Epithelial cell of proximal tubule (primary cell): ENCODE measurements at places on chromosomes 4 and X. TPM values are rescaled to one million over a fixed set of nuclear protein-coding genes. Genes with fewer than 3 reads are reported as not detected.

DNA sequence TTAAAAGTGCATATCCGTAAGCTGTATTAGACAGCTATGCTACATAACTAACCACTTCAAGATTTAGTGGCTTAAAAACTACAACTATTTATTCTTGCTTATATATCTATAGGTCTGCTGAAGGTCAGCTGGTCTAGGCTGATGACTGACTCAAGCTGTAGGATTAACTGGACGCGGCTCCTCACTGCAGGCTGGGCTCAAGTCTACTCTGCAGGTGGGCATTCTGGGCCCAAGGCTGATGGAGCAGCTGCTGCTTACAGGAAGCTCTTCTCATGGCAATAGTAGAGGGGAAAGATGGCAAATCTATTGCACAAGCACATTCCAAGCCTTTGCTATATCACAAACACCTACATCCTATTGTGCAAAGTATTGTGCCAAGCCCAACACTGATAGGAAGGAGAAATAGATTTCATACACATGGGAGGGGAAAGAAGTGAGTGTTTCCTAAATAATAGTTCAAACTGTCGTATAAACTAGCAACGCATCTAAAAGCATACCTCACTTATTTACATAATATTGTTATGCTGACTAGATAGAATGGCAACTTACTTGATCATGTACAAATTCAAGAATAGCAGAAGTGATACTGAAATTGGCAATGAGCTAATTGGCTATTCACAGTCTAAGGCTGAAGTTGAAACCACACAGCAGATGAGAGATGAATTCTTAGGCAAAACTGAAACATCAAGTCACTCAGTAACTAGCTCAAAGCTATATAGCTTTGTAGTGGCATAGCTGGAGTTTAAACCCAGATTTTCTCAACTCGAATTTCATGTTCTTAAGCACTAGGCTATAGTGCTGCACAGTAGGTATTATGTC is 263.8 kb downstream of the NKX6-1 start:
- no peak for DNase-seq

DNA sequence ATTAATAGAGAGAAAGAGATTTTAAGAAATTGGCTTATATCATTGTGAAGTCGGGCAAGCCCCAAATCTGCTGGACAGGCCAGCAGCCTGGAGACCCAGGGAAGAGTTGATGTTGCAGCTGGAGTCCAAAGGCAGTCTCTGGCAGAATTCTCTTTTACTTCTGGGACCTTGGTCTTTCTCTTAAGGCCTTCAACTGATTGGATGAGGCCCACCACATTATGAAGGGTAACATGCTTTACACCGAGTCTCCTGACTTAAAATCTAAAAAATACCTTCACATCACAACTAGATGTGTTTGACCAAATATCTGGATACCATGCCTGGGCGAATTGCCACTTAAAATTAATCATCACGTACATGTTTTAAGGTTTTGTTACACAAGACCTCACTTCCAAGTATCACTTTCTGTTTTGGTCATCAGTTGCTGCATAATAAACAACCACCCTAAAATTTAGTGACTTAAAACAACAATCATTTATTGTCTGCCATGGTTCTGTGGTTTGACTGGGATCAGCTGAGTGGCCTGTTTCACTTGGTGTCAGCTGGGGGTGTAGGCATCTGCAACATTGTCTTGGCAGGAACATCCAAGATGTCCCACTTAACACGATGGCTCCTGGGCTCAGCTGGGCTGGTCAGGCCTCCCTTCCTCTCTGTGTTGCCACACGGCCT is 3.4 kb downstream of the CD38 start:
- DNase-seq: no peak

- no peak for DNase-seq
These were observed 71.2 kb upstream of the NAF1 start for GRCh38 chr4:163237856-163238255.

DNA sequence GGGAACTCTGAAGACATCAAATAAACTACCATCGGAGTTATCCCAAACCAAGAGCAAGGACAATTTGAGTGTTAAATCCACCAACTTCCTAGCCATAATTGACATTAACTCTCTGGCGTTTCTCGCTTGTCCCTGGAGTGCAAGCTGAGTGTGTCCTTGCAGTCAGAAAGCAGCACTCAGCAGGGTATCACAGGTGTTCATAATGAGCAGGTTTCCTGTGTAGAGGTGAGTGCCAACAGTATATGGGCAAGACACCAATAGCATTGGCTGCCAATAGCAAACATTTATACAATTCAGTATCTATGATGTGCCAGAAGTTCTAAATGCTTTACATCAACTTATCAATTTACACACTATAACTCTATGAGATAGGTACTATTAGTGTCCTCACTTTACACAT is 11.2 kb downstream of the BLTP1 start:
- DNase-seq: no peak

- DNase-seq: no peak
These were observed 196.4 kb downstream of the STIM2 start for GRCh38 chr4:27057053-27057452.

DNA sequence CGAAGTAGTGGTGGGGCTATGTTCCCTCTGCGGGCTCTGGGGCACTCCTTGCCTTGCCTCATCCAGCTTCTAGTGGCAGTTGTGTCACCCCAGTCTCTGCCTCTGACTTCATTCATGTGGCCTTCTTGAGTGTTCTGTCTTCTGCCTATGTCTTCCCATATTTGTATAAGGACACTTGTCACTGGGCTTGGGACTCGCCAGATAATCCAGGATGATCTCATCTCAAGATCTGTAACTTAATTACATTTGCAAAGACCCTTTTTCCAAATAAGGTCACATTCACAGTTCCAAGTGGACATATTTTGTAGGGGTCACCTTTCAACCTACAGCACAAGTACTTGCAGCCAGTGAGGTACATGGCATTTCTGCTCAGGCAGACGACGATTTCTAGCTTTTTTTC is 30.3 kb upstream of the CLDN24 start:
- DNase-seq: no peak

Gene AIFM1
- total RNA-seq: 17.1 and 29.8 TPM in 2 replicates

Gene FHIP1A
- 8.5 and 17.0 TPM in 2 replicates for total RNA-seq

- DNase-seq: no peak
These were observed 8.1 kb downstream of the PSAPL1 start for GRCh38 chr4:7426525-7427171.

Gene SSX2
- total RNA-seq: not detected in 2 replicates

DNA sequence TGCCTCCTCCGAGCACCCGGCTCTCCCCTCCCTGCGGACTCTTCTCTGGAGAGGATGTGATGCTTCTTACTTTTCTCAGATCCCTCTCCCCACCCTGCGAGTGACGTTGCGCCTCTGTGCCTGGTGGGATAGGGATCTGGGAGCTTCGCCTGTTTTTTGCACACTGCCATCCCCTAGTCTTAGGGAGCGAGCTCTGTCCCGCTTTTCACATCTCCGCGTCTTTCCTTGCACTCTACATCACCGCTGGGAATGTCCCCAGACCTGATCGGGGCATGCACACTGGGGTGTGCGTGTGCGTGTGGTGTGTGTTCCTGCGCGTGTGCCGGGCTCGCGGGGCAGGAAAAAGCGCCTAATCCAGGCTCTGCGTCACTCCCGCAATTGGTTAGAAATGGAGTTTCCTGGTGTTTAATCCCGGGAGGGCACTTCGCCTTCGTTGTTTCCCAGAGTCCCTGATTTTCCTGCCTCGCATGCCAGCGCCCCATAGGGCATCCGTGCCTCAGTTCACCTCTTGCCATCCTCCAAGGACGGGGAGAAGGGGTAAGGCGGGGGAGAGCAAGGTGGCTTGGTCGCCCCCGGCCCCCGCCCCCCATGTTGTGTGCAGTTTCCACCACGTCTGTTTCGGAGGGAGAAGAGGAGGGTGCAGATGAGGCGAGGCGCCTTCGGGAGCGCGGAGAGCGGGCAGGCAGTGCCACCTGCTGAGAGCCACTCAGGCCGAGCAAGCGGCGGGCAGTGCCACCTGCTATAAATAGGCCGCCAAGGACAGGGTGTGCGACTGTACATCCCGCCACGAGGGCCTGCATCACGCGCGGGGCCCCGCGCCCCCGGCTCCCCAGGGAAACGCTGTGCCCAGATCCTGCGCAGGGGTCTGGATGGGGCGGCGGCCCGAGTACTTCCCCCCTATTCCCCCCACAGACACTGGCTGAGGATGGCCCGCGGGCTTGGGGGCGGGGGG is 759 bp upstream of the TBC1D1 start:
- no peak for DNase-seq

Gene TMEM144
- 2.9 and 3.5 TPM in 2 replicates for total RNA-seq

GRCh38 chr4:82721819-82722423 is 76.7 kb downstream of the SCD5 start:
- no peak for DNase-seq

Gene MED14
- total RNA-seq: 15.5 and 21.5 TPM in 2 replicates

DNA sequence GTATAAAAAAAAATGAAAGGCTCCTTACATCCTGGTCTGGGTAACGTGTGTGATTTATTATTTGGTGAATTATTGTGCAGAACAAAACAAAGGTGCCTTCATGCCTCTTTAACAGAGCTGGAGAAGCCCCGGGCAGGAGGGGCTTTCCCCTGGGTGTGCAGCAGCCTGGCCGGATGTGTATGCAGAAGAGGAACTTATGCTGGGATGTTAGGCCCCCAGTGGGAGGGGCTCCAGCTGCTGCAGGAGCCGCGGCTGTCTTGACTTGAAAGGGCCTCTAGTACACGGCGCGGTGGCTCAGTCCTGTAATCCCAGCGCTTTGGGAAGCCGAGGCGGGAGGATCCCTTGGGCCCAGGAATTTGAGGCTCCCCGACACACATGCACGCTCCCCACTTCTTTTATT is 16.0 kb downstream of the CCNQ start:
- DNase-seq: no peak

Gene SUPT20HL1
- total RNA-seq: not detected in 2 replicates

DNA sequence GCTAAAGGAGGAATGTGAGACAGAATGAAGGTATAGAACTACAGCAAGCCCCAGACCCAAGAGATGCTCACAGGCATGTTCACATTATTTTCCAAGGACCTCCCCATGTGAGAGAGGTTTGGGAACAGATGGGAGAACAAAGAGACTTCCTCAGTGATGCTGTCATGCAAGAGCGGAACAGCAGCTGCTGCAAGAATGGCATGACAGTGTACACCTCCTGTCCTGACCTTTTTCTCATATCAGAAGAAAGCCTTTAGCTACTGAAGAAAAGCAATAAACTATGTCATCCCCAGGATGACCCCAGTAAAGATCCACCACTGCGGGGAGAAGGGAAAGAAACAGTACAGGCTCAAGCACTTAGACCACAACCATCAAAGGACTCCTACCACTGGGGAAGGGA is 7.2 kb downstream of the PRDM5 start:
- no peak for DNase-seq

GRCh38 chrX:70062961-70063550 is 799 bp downstream of the OTUD6A start:
- DNase-seq: no peak

DNA sequence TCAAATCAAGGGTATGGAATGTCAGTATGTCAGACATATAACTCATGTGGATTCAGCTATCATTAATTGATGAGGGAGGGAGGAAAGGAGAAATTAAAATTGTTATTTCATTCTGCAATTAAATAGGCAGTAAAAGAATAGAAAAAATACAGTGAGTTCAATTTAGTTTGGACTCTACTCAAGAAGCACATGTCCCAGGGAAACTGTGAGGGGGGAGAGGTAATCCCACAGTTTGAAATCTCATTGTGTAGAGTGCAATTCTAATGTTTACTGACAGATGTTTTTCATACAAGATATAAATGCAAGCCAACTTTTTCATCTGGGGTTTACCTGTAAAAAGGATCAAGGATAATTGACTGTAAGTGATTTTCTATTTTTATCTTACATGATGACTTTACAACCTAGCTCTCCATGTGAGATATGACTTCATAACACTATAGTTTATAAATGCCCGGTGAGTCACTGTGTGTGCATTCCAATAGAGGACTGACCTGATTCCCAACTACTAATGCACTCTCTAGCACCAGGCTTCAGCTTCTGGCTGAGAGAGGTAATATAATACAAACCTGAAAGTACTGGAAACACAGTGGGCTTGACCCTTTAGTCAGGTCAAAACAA is 35.2 kb upstream of the SCD5 start:
- no peak for DNase-seq

Gene CFAP47
- total RNA-seq: 0.51 TPM in 1 of 2 replicates, not detected in the other

DNA sequence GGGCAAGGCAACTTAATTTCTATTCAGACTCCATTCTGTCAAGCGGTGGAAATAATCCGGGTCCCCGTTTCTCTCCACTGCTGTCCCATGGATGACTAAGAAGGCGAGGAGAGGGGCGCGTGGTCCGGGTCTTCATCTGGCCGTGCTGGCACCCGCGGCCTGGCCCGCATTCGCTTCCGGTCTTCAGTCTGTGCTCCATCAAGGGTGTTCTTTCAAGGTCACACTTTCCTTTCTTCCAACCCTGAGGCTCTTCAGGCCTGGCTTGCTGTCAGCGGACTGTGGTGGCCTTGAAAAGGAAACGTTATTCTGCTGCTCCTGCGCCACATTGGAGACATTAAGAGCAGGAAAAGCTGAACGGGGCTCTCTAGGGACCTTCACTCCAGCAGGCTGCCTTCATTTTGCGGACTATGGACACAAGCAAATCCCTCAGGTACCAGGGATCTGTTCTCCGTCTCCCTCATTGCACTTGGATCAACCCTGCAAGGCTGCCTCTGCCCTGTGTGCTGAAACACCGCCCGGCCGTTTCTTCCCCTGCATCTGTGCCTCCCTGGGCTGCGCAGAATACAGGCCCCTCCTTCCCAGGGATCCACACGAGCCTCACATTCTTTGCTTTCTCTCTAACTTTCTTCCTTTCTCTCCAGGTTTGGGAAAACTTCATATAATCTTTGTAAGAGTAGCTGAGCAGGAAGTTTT is 5.7 kb upstream of the SLC25A4 start:
- no peak for DNase-seq

Gene GRIA3
- under 0.01 and 0.80 TPM in 2 replicates for total RNA-seq

DNA sequence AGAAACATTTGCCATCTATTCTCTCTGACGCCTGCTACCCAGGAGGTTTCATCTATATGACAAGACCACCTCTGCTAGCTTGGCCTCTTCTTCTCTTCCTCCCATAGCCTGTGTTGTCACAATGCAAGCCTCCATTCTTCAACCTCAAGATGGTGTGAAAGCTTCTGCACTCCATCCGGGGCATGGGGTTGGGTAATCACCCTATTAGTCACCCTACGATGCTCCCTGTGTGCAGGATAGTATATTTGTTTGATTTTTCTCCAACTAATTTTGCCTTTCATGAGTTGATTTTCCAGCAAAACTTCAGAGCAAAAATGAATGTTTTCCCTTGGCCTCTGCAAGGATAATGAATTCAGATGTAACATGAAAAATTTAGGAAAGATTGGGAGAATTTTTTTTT is 128.0 kb upstream of the STS start:
- DNase-seq: no peak

DNA sequence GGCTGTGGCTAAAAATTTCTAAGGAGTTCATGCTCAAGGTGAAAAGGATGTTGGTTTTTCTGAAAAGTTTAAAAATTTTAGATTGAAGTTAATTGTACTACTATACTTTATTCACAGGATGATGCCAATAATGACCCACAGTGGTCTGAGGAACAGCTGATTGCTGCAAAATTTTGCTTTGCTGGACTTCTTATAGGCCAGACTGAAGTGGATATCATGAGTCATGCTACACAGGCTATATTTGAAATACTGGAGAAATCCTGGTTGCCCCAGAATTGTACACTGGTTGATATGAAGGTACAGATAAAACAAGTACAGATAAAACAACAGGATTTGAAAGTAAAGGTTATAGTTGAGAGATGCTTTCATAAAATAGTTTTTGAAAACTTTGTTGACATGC is 12.2 kb downstream of the PAICS start:
- no peak for DNase-seq

GRCh38 chr4:110503270-110504083 is 27.5 kb downstream of the ENPEP start:
- DNase-seq: no peak

Gene HNRNPDL
- 248 and 283 TPM in 2 replicates for total RNA-seq

Gene HTR2C
- total RNA-seq: not detected in 2 replicates
